IPS DF 19.7 (cell line): ENCODE measurements at places on chromosomes 7 and 10.

- DNase-seq: no peak
Measured at GRCh38 chr7:134854816-134855215, 75.4 kb downstream of the CALD1 start.

DNA sequence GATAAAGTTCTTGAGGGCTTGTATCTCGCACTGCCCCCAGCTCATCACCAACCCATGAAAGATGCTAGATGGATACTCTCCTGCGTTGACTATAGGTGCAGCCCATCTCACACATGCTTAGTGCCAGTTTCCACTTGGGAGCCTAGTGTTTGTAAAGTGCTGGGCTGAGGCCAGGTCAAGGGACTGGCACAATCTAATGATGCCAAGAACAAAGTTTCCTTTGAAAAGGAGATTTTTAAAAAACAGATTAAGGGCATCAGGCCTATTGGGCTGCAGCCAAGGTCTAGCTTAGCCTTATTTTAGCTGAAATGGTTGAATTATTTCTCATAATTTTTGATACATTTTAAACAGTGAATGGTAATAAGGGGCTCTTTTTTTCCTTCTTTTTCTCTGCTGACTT is 259.0 kb downstream of the ADRA2A start:
- no peak for DNase-seq

DNA sequence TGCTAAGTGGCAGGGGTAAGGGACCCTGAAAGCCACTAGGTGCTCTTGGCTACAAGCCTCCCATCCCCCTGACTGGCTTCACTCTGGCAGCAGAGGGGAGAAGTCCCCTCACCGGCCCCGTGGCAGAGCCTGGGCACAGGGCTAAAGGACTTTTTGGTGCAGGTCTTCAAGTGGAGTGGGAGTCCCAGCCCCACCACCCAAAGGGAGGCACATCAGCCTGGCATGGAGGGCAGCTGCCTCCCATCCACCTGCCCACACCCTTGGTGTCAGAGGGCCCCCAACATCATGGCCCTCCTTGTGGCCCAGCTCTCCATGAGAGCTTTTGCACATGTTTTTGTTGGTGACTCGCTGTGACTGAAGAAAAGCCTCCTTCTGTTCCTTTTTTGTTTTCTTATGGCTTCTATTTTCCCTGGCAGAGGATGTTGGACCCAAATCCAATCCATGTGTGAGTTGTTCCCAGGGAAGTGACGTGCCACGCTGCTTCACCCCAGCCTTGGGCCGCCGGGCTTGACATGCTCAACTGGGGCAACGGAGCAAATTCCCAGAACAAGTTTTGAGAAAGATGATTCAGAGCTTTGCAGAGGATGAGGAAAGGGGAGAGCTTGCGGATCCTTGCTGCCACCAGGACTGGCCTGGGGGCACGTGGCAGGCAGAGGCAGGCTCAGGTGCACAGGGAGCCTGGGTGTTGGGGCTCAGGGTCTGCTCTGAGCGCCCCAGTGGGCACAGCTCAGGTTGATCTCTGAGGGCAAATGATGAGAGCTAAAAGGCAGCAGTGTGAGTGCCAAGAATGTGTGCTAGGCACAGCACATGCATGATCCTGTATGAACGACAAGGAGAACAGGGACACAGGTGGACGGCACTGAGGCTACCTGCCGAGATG is 1.9 kb upstream of the AEBP1 start:
- no peak for DNase-seq

DNA sequence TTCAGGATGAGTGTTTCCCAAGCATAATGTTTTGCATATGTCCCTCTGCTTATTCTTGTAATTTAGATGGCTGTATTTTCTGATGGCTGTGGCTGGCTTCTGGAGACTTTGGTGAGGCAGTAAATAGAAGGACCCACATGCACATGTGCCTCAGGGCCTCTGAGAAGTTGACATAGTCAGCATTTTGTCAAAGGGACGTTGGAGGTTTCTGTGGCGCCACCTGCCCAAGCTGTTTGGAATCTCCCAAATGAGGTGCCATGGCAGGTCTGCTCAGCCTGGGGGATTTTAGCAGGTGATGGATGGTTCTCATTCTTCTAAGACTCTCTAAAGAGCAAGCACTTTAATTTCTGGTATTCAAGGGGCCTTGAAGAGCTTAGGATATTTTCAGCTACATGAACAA is 29.8 kb downstream of the C10orf120 start:
- no peak for DNase-seq

DNA sequence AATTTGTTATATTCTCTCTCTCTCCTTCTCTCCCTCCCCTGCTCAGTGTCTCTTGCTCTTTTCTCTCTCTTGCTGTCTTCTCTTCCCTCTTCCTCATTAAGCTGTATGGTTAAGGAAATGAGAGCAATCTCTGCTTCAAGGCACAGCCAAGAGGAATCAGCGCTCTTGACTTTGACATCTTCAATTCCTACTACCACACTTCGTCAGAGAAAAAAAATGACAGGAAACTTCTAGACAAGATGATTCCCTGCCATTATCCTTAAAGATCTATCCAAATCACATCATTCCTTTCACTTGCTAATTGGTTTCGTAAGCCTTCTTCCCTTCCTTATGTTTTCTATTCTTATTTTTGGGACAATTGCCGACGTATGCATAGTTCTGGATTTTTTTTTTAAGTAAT is 425.0 kb downstream of the KCNMA1 start:
- no peak for DNase-seq

GRCh38 chr7:33796538-33796937 is 108.8 kb upstream of the BMPER start:
- DNase-seq: no peak

GRCh38 chr10:75057680-75058079 is 53.8 kb upstream of the SAMD8 start:
- no peak for DNase-seq

GRCh38 chr10:29917311-29917710 is 142.1 kb downstream of the JCAD start:
- DNase-seq: no peak

DNA sequence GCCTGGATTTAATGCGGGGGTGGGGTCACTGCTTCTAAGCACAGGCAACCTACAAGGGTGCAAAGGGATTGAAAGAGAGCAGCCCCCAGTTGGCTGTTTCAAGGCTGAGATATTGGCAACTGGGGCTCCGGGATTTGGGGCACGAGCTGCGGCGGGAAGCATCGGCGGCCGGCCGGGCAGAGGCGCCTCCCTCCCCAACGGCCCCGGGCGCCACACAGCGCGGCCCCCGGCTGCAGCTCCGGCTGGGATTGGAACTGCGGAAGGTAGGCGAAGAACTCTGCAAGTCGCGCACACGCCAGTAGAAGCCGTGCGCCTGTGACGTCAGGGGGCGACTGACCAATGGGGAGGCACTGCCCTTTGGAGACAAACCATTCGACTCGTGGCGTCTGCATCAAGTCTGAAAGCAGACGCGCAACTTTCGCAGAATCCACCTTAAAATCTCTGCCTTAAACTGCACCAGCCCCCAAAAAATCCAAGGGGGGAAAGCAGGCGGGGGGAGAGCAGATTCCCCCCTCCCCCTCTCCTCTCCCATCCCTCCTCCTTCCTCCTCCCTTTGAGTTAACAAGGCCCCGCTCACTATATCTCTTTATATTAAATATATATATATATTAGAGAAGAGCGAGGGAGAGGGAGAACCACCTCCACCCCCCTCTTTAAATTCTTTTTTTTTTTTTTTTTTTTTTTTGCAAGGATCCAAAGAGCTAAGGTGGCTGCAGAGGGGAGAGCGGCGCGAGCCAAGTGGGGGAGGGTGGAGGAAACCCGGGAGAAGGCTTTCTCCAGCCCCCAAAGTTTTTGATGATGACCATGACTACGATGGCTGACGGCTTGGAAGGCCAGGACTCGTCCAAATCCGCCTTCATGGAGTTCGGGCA is at the start of gene DLX6:
Gene DLX6 (plus strand): TSS at position 371 of the 872 bp plus-strand sequence. CDS start 425 bp downstream, at position 796.
- no peak for DNase-seq

GRCh38 chr7:100160067-100160466 is 1.5 kb upstream of the TRAPPC14 start:
- no peak for DNase-seq

DNA sequence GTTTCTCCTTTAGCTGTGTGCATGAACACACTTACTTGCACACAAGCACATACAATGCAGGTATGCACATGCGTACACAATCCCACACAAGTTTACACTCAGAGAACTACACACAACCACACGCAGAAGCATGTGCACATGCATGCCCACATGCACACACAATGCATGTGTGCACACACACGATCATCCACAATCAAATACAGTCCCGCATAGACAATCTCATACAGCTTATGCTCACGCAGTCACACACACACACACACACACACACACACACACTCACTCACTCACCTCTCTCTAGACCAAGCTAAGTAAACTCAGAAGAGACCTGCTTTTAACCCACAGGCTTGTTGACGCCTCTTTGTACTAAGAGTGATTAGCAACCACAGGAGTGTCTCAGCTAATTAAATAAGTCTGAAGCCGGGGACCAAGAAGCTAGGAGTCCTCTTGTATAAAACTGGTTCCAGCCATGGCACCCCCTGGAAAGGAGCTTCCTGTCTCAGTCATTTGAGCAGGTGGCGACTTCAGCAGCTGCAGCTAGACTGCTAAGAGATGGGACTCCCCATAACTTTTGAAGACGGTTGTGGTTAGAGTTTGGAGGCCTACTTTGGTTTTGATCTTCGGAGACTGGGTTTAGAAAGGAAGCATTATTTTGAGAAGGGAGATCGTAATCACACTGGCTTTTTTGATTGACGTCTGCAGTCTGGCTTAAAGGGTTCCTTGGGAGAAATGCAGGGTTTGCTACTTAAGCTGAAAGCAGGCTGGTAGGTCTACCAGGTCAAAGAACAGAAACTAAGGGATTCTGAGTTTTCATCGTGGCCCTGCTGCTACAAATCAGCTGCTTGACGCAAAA is 82.3 kb upstream of the ADRB1 start:
- no peak for DNase-seq

- DNase-seq: no peak
Measured at GRCh38 chr10:68125772-68126171, 16.5 kb downstream of the MYPN start.

GRCh38 chr7:44461387-44461786 is 29.1 kb downstream of the NUDCD3 start:
- DNase-seq: no peak

- DNase-seq: no peak
Measured at GRCh38 chr7:140478246-140479061, 851 bp downstream of the MKRN1 start.

DNA sequence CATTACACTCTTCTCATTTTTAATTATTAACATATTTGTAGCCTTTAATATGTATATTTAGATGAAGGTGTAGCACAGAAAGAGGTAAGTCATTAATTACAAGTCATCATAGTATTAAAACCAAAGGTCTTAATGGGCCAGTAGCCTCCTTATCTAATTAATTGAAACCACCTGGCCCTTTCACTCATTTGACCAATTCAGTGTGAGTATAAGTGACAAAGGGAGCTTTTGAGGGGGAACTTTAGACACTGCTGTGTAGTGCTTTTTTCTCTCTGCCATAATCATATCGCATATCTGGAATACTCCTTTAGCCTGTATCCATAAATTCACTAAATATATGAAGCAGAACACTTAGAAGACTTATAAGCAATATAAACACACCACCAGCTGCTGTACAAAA is 562.9 kb upstream of the POT1 start:
- no peak for DNase-seq

DNA sequence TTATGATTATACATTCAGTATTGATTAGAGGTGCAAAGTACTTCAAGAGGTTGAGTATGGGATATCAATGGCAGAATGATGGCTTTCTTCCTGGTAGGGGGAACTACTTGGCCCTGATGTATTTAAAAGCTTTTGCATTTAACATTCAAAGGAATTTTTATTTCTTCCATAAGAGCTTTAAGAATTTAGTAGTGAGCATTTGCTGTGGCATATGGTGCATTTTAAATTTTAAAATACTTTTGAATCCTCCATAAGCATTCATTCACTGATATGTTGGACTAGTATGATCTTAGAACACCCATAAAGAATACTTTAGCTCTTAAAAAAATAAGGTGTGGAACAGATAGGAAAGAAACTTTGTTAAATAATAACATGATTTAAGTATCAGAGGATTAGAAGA is 191.9 kb upstream of the PPP1R3A start:
- DNase-seq: no peak

GRCh38 chr10:29346296-29347001 is 57.6 kb downstream of the LYZL1 start:
- DNase-seq: no peak

GRCh38 chr7:16528520-16528919 is 1.9 kb downstream of the LRRC72 start:
- no peak for DNase-seq
